ENCODE measurements at places on chromosomes 3 and 15.

- DNase-seq: no peak
These were observed 17.1 kb downstream of the BHLHE40 start for GRCh38 chr3:4996223-4996765.

DNA sequence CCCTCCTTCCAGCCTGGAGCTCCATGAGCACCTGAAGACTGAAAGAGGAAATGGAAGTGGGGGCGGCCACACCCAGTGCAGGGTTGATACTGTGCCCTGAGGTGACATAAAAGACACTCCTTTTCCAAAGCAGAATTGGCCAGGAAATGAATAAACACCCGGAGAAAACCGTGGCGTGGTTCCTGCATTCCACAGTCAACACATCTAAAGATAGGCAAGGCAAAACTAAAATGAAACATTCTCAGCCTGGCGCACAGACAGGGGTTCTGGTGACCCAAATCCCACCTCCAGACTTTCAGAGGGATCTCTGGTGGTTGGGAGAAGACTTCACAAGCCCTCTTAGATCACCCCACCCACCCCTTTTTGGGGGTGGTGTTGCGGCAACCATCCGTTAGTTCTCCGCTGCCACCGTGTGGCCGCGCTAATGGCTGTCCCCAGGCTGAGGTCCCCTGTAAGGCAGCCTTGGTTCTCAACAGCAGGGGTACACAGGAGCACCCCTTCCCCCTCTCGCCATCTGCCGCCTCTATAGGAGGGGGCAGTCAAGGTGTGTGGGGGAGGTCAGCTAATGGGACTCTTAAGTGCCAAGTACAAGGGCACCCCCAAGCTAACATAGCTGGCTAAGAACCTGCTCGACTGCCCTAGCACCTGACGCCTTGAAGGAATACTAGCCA, 2.5 kb upstream of the MST1R start:
- DNase-seq: no peak

DNA sequence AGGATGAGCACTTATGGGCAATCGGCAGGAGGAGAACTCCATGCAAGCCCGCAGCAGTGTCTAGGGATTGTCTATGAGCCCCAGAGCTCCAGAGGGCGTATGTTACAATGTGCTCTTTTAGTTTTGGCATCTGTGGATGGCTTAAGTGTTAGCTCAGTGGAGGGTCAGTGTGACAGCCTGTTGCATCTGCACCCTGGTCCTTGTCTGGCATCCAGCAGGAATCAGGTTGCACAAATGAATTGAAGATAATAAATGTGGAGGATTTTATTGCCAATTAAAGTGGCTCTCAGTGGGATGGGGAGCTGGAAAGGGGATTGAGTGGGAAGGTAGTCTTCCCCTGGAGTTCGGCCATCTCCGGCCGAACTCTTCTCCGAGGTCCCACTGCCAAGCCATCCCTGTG, 11.8 kb upstream of the PRICKLE2 start:
- no peak for DNase-seq

GRCh38 chr15:81360491-81360890, 13.5 kb downstream of the TMC3 start:
- no peak for DNase-seq

DNA sequence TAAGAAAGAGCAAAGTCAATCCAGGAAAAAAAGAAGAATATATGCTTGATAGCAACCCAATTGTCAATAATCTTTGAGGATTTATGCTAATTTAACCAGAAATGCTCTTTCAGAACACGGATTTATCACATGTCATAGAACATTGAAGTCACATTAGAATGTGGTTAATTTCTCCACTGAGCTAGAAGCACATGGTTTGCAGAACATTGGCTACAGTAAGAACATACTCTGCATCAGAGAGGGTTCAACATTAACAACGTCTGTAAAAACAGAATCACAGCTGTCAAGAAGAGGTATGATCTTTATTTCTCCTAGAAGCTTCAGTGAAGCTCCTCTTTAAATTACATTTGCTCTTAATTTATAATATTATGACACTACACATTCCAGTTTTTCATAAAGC, 619.7 kb upstream of the AGTR1 start:
- no peak for DNase-seq

DNA sequence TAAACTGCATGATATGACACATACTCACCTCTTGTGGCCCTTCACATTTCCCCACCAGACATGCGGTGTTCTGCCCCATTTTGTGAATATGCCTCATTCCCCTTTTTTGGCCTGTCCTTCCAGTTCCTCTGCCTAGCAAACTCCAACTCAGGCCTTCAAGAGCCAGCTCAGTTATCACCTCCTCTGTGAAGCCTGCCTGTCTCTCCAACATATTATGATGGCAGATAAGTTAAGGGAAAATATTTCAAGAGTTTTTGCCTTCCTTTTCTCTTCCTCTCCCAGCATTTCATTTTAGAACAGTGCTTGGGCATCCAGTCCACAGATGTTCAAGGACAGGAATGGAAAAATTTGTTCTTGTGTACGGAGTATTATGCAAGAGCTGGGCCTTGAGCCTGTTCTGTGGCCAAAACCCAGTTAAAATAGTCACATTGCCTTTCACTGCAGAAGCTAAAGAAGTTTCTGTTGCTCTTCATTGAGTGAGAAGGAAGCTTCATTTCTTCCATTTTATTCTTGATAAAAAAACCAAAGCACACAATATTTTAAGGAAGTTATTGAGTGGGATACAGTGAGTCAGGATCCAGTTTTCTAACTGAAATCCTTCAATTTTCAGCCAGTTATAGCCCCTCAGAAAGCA, 192.0 kb downstream of the GHSR start:
- no peak for DNase-seq

GRCh38 chr3:31186041-31186440, 291.6 kb upstream of the GADL1 start:
- no peak for DNase-seq

DNA sequence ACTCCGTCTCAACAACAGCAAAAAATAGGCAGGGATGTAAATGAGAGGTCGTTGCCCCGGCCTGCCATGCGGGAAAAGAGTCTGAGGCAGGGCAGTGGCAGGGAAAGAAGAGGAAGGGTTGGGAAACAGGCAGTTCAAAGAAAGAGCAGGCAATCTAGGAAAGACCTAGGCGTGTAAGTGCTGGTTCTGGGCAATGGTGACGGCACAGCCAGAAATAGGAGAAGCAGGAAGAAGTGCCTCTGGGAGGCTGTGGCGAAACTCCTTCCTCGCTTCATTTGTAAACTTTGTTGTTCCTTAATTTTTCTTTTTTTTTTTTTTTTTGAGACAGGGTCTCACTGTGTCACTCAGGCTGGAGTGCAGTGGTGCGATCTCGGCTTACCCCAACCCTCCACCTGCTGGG, 4.3 kb downstream of the SLC51A start:
- DNase-seq: no peak

- no peak for DNase-seq
These were observed 52.8 kb downstream of the RGMA start for GRCh38 chr15:93035953-93036810.

DNA sequence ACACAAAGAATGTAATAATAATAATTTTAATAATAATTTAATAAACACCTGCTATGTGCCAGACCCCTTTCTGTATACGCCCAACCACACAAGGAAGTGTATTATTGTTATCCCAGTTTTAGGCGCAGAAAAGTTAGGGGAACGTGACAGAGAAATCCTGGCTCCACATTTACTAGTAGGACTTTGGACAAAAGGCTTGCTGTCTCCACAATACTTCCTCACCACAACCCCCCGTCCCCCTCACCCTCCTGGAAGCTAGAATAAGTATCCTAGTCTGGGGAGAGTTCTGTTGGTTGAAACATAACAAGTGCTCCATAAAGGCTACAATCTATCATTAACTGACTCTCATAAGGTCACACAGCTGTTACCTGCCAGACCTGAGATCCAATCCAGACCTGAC, 488 bp upstream of the IL17RD start:
- no peak for DNase-seq

GRCh38 chr15:100777821-100778220, 101.8 kb upstream of the ALDH1A3 start:
- no peak for DNase-seq

DNA sequence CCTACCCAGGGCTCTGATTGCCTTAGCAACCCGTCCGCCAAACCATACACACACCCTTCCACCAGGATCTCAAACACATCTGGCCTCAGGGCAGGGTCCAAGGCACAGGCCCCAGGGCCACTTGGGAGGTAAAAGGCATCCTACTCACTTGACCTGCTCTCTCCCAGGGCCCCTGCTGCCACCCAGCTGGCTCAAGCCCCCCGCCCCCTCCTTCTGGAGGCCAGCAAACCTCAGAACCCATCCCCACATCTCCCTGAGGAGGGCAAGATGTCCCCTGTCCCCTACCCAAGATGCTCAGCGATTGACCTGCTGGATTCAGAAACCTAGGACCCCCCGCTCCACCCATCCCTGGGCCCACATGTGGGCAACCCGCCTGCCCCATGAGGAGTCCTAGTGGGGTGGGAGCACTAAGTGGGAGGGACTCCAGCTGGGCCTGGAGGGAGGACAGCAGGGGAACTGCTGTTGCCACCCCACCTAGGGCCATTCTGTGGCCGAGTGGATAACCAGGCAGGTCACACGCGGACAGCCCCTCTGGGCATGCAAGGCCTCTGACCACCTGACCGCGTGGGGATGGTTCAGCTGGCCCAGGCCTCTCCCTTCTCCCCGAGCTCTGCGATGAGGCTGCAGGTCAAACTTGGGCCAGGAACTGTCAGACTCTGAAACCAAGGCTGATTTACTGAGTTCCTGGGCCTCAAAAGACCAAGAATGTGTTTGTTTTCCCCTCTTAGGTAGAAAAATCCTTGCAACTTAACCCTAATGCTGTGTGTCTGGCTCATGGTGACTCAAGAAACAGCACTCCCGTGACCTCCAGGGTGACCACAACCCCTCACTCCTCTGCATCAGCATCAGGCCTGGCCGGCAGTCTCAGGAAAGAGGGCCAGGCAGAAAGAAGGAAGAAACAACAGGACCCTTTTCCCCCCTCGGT, 4.2 kb downstream of the MFGE8 start:
- DNase-seq: no peak

GRCh38 chr3:77191640-77192039, 151.7 kb downstream of the ROBO2 start:
- no peak for DNase-seq

DNA sequence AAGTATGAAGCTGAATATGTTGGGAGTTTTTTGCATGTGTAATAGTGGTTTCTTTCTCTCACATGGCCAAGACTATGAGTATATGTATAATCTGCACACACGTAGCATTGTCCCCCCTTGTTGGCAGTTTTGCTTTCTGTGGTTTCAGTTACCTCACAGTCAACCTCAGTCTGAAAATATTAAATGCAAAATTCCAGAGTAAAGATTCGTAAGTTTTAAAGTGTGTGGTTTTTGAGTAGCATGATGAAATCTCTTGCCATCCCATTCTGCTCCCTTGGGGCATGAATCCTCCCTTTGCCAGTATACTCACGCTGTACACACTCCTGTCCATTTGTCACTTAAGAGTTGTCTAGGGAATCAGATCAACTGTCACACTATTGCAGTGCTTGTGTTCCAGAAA, 742.0 kb upstream of the CCDC54 start:
- no peak for DNase-seq

DNA sequence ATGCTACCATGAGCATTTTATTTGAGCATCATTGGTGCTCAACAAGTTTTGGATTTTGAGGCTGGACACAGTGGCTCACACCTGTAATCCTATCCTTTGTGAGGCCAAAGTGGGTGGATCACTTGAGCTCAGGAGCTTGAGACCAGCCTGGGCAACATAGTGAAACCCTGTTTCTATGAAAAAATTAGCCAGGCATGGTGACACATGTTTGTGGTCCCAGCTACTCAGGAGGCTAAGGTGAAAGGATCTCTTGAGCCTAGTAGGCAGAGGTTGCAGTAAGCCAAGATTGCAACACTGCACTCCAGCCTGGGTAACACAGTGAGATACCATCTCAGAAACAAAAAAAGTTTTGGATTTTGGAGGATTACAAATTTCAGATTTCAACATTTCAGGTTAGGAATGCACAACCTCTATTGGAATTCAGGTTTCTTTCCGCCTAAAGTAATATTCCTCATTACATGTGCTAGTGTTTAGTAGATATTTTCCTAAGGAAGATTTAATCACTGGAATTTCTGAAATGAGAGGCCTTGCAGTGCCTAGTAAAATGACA, 27.6 kb downstream of the CNOT10 start:
- no peak for DNase-seq

DNA sequence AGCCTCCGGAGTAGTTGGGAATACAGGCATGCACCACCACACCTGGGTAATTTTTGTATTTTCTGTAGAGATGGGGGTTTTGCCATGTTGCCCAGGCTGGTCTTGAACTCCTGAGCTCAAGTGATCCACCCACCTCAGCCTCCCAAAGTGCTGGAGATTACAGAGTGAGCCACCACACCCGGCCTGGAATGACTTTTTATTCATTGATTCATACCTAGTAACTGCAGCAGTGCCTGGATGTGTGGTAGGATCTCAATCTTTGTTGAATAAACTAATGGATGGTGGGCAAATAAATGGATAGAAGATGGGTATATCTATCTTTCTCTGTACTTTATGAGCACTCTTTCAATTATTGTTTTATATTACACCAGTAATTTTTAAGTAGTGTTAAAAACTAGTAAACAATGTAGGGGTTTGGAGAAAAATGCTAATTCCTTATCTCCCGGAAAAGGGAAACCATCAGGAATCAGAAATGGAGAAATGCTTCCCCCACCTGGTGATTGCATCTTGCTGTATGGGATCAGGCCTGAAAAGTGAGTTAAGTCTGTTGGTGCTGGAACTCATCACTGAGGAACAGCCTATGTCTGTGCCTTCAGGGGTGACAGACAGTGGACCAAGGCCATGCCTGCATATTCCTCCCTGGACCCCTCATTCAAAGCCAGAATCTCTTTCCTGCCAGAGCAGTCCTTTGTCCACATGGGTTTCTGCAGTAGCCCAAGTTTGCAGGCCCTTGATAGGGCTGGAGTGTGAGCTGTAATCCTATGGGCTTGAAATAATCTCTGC, 161.0 kb upstream of the CTDSPL start:
- no peak for DNase-seq

- DNase-seq: no peak
These were observed 50.4 kb upstream of the ALCAM start for GRCh38 chr3:105316331-105316730.

DNA sequence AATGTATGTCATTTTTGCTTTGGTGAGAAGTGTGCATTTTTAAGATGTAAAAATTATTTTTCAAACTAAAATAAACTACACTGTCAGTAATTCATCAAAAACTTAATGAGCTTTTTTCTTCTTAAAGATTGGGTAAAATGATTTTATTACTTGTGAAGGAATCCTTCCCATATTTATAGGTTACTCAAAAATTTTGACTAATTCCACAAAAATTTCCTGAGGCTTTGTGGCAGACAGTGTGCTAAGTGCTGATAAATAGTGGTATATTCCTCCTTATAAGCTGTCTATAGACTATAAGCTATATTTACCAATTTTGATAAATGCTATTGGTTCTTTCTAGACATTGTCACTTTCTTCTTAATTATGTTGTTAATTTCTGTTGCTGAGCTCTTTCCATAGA, 284.5 kb upstream of the SEMA6D start:
- no peak for DNase-seq

DNA sequence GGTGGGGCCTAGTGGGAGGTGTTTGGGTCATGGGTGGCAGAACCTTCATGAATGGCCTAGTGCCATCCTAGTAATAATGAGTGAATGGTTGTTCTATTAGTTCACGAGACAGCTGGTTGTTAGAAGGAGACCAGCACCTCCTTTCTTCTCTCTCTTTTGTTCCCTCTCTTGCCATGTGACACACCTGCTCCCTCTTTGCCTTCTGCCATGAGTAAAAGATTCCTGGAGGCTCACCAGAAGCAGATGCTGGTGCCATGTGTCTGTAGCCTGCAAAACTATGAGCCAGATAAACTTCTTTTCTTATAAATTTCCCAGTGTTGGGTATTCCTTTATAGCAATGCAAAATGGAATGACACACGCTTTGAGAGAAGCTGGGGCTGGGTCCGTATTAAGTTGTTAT, 89.0 kb upstream of the SLC4A7 start:
- no peak for DNase-seq

Measured in SIG-M5 (cell line).